Suprapubic skin (tissue), 4 donors: ENCODE measurements at places on chromosomes 1 and 21.

DNA sequence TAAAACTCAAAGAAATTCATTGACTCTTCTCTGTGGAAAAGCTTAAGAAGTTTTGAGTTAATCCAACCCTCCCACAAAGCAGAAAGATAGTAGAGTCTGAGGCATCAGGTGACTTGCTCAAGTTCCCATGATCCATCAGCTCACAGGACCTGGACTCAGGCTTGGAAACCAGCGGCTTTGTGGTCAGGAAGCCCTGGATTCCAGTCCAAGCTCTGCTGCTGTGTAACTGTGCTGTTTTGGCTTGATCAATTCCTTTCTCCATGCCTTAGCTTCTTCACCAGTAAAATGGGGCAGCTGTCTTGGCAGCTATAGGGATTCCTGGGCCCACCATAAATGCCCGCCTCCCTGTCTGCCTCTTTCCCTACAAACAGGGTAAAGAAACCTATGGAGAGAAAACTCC, 180.2 kb downstream of the HIVEP3 start:
- DNase-seq, result no peak

DNA sequence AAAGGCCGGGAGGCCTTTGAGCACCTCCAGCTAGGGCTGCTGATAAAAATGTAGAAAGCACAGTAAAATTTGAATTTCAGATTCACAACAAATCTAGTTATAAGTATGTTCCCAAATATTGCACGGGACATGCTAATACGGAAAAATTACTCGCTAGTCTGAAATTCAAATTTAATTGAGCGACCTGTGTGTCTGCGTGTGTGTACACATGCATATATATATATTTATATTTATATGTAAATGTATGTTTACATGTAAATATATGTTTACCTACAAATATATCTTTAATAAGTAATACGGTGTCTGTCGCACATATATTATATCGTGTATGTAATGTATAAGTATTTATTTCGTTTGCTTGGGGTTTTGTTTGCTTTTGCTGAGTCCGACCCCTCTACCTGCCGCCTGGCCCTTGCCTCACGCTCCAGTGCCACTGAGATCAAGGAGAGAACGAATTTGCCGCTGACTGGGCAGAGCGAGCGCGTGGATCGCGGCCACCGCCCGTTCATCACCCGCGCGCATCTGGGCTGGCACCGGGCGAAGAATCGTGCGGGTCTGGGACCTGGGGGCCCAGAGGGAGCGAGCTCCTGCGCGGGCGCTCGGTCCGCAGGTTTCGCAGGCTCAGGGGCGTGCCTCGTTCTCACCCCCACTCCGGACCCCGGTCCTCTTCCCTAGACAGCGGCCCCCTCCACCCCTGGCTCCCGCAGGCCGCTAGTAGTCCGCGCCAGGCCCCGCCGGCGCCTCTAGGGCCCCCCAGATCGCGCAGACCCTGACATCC, 534 bp upstream of the WRAP73 start:
- DNase-seq, result no peak

- no peak for DNase-seq
These were observed 83.4 kb upstream of the ABCD3 start for GRCh38 chr1:94334764-94335163.

DNA sequence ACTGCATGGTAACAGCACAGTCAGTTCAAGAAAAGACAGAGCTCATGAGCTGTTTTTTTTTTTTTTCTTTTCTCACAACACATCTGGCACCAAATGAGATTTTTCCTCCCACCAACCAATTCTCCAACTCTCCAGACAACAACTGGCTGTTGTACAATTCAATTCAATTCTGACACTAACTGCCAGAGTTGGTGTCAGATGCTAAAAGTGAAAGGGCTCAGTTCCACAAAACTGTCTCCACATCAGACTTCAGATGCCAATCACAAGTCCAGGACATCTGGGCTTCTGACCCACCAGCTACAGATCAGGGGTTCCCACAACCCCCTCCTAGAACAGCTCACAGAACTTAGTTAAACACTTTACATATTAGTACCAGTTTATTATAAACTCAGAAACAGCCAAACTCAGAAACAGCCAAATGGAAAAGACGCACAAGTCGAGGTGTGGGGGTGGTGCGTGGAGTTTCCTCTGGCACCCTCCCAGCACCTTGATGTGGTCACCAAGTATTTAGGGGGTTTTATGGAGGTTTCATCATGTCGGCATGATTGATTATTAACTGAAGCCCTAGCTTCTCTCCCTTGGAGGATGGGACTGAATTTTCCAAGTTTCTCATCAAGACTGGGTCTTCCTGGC, 39.2 kb upstream of the LRRC8D start:
- DNase-seq, result no peak
